ENCODE measurements at places on chromosomes 7 and 10.

GRCh38 chr10:112649006-112649821 is 202.2 kb downstream of the VTI1A start:
- no peak for DNase-seq

DNA sequence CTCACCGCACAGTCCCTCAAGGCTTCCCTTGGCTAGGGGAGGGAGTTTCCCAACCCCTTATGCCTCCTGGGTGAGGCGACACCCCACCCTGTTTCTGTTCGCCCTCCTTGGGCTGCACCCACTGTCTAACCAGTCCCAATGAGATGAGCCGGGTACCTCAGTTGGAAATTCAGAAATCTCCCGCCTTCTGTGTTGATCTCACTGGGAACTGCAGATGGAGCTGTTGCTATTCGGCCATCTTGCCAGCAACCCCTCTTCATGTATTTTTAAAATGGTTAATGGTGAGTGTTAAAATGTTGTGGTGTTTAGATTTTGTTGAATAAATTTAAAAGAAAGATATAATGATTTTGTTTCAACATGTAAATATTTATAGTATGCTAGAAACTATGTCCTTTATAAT is 22.0 kb downstream of the UMAD1 start:
- DNase-seq, result no peak

- no peak for DNase-seq
These were observed 9.0 kb upstream of the ADCYAP1R1 start for GRCh38 chr7:31043051-31043471.

DNA sequence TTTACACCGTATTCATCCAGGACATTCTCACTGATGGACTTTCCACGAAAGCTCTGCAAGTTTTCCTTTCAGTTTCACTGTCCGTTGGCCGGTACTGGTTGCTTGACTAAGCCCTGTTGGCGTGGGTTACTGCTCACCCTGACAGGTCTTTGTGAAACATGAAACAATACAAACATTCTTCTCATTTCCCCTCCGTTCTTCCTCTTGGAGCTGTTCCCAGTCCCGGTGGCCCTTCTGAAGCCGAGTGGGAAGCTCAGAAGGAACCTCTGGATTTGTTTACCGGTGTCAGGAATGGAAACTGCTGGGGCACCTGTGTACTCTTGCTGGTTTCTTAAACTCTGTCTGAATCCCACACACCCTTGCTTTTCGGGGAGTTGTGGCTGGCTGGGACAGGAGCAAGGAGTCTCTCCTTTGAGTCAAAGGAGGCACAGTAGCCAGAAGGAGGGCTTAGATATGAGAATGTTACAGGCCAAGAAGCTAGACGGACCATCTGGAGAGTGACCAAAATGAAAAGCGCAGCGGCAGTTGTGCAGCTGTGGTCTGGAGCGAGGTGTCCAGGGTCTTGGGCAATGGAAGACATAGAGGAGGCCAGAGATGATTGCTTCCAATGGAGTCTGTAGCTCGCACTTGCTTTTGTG is 45.7 kb downstream of the LYZL2 start:
- DNase-seq, result no peak

DNA sequence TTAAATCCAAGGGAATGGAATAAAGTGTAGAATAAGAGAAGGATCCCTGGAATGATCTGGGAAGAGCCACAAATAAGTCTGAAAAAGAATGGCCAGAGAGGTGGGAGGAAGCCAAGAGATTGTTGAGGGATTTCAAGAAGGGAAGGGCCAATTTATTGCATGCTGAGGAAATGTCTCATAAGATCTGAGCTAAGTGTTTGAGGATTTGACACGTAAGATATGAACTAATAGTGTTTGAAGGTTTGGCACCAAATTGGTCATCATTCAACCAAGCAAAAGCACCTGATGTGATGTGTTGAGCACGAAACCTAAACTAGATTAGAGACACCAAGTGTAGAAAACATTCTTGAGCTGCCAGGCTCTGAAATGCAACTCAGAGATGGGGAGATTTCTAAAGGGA is 97.9 kb downstream of the TSPAN12 start:
- DNase-seq, result no peak
